ENCODE measurements at places on chromosomes 12 and 14.

DNA sequence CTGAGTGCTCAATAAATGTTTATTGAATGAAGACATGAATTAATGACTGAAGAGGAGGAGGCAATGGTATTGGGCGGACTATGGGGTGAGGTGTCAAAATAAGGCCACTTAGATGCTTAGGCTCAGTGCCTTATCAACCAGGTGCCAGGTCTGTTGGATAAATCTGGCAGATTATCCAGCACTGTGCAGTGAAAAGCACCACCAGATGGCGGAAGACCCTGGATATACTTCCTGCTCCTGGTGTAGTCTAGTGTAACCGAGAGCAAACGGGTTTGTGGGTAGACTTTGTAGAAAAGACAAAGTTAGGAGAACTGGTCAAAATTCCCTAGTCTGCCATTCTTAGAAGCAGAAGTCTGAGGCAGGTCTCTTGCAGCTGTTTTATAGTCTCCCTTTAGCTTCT lies 306.3 kb downstream of the ATP23 start:
- no peak for DNase-seq

GRCh38 chr14:21054123-21054767 lies 3.4 kb upstream of the RNASE8 start:
- no peak for DNase-seq

GRCh38 chr12:55362675-55363074 lies at the start of gene OR6C75:
TSS of gene OR6C75 (plus strand) at chr12:55362975. CDS start at chr12:55365111, 2,136 bp downstream.
- DNase-seq, result no peak

DNA sequence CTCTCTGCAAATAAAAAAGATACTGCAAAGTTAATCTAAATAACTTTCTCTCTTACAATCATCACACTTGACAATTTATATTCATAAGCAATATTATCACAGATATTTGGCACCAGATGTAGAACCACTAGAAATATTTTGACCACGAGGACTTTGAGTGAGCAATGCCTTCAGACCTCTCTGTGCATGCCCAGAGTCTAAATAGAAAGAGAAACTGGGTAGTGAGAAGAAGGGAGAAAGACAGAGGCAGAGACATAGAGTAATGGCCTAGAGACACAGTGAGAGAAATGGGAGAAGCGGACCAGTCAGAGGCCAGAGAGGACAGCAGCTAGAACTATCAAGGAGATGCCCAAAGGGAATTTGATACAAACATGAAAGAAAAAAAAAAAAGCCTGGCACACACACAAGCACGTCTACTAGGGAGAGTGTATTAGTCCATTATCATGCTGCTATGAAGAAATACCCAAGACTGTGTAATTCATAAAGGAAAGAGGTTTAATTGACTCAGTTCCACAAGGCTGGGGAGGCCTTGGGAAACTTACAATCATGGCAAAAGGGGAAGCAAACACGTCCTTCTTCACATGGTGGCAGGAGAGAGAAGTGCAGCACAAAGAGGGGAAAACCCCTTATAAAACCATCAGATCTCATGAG lies 41.1 kb downstream of the BMP4 start:
- DNase-seq, result no peak

DNA sequence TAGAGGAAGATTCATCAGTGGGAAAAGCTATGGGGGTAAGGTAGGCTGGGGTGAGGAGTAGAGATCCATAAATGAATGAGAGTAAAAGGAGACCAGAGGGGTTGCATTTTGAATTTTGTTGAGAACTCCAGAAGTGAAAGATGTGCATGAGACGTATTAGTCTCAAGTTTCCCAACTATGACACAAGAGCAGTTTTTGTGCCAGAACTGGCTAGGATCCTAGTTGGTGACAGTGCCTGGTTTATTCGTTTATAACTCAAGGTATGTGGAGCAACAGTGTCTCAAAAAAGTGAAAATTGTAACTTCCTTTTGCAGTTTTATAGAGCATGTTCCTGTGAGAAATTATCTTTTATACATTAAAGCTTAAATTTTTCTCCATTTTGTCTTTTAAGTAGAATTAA lies 377.0 kb downstream of the NPAS3 start:
- DNase-seq, result no peak

DNA sequence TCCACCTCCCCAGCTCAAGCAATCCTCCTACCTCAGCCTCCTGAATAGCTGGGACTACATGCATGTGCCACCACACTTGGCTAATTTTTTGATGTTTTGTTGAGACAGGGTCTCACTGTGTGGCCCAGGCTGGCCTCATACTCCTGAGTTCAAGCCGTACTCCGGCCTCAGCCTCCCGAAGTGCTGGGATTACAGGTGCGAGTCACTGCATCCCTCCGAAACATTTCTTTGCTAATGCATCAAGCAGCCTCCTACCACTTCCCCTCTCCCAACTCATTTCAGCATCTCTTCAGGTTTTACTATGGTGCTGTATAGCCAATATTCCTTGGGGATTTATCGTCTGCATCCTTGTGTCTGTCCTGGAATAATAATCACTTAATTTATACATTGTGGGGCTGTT lies 2.3 kb upstream of the SLC22A17 start:
- DNase-seq, result no peak

- DNase-seq, result no peak
Observed at GRCh38 chr14:53599221-53599945, 357.2 kb downstream of the BMP4 start.

- no peak for DNase-seq
Observed at GRCh38 chr14:92517761-92518160, 4.2 kb downstream of the RIN3 start.

GRCh38 chr14:95198320-95198719 lies 41.0 kb upstream of the DICER1 start:
- DNase-seq, result no peak

- DNase-seq, result no peak
Observed at GRCh38 chr14:20332431-20332787, 670 bp downstream of the CCNB1IP1 start.

DNA sequence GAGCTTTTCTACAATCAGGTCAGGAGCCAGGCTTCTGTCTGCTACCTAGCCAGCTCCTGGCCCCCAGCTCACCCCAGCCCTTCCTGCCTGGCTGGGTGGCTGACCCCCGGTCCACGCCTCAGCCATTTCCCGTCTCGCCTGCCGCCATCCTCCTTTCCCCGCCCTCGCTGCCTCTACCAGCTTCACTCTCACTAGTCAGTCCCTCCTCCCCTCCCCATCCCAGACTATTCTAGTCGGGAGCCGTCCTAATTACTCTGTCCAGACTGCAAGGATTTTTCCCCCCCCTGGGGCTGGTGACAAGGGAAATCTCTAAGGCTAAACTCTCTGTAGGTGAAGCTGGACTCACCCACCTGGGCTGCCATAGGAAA lies 825 bp downstream of the DHH start:
- DNase-seq, result no peak

- no peak for DNase-seq
Observed at GRCh38 chr12:95124106-95124505, 50.7 kb upstream of the NR2C1 start.
